ENCODE measurements at places on chromosomes 12 and 14.

- no peak for DNase-seq
These were observed 4.1 kb downstream of the CLEC2D start for GRCh38 chr12:9673404-9674225.

- DNase-seq = no peak
These were observed 364.5 kb downstream of the PDZRN4 start for GRCh38 chr12:41552588-41552987.

DNA sequence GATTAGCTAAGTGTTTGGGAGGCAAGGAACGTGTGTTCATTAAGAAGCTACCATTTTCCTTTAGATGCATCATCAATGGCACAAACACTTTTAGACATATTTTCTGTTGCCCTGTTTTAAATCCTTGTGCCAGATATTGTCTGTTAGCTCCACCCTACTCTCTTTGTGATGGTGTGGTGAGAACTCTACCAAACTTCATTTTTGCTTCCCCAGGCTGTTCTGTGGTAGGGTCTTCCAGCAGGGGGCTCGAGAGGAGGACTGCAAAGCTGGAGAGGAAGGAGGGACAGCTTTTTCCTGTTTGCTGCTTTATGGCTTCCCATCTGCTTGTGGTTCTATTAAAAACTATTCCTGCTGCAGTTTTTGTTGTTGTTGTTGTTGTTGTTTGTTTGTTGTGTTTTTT lies 23.8 kb upstream of the STRAP start:
- no peak for DNase-seq

- no peak for DNase-seq
These were observed 21.0 kb upstream of the RIC8B start for GRCh38 chr12:106753526-106753925.

DNA sequence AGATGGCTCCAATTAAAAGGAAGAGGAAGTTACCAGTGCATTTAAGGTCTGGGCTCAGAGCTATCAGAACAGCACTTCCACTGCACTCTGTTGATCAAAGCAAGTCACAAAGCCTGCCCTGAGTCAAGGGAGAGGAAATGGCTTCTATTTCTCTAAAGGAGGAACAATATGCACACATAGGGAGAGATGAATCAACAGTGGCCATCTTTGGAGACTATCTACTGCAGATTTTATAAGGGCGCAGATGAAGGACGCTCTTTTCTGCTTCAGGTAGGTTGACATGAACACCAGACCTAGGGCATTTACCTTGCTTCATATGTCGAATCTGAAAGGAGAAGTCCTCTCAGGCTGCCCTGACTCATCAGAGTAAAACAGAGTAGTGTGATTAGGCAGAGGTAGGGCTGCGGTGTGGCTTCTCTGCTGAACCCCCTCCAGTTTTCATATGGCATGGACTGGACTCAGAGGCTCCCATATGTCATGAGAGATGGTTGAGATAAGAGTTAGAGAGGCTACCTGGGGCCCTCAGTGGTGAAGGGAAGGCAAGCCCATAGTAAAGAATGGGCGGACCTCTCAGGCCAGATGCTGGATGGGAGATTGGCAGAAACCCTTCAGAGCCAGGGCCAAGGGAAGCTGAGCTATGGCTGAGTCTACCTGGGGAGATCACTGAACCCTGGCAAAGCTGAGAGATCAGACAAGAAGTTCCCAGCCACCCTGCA lies 84.4 kb downstream of the ARF6 start:
- peak; percentile 64 for DNase-seq

DNA sequence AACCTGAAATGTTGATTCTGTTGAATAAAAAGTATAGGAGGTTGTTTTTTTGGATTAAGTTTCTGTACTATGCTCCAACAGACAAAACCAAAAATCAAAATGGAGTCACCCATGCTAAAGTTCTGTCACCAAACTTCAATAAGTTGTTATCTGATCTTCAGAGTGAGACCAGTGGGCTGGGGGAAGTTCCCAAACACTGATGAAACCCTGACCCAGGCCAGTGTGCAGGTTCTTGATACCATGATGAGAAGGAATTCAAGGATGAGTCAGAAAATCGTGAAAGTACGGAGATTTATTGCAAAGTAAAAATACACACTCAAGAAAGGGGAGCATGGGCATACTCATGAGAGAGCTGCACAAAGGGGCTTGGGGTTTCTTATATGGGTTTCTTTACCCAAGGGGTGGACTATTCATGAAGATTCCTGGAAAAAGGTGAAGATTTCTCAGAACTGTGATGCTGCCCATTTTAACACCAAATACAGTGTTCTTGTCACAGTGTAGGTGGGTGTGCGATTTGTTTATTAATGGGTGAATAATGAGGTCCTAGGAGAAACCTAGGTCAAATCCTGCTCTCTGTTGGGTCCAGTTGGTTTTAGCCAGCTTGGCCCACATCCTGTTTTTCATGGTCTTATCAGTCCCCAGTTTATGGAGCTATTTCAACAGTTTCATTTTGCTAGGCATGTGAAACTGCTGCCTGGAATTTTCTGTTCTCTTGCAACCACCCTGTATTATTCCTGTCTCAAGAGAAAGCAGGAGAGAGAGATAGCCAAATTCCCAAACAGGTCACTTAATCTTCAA lies 27.5 kb upstream of the DENND5B start:
- no peak for DNase-seq

DNA sequence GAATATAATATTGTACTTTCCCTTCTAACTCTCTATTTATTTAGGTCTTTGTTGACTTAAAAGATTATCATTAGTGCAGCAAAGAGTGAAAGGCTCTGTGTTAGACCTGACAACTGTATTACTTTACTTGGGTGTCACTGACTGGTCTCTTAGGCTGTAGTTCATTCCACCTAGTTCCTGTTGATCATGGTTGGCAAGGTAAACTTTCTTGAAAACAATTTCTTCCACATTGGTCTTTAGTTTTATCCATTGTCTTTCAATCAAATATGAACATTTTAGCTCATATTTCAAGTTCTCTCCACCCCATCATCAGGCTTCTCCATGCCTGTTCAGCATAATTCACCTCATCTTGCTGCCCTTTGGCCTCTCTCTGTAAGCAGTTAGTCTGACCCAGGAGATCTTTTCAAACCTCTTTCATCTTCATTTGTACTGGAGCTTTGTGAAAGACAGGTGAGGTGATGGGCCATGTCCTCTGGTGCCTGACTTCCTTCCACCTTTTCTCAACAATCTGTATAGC lies 32.1 kb upstream of the PPM1H start:
- no peak for DNase-seq
